ENCODE measurements at places on chromosomes 1 and 21.

DNA sequence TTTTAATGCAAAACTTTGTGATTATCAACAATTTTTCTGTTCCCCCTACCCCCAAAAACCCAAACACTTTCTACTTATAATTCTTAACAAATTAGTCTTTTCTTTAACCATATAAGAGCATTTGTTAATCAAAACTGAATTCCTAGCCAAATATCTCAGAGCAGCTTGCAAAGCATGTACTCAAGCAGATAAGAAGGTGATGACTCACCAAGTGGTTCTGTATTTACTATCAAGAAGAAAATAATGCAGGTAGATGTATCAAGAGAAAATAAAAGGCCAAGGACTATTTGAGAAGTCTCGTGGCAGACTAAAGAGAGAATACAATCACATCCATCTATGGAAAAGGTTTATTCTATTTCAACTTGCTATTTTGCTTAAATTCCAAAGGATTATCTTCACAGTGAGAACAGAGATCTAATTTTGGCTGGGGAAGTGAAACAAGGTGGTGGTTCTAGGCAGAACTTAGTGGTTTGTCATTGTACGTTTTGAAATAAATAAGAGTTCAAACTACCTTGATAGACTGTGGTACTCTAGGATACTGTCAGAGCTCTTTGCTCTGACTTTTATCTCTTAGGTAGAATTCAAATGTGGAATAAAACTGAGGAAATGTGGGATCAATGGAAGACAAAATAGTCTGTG lies 94.7 kb upstream of the NRIP1 start:
- no peak for DNase-seq

DNA sequence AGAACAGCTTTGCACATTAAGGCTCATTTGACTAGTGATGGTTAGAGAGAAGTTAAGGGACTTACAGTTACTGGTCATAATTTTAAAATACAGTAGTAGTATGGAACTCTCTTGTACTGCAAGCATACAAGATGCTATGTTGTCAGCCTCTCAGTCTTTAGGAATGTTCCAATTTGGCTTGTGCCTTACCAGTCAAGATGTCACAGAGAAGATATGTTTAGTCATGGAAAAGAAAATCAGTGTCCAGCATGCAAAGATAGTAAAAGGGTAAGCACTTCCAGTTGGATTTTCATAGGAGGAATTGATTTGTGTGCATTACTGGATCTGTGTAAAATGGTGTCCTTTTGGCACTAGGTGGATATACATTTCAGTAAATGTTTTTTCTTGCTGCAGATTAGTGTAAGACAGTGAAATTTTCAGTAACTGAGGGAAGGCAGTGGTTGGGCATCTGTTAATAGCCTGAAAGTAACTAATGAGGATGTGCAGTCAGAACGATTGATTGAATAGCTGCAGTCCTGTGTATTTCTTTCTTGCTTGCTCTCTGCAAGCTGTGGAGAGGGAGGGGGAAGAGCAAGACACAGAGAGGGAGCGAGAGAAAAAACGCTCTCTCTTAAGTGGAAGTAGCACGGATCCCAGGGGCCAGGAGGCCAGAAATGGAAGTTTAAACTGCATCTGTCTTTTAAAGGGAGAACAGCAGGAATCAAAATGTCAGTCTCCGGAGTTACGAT lies 108.2 kb downstream of the CLEC20A start:
- no peak for DNase-seq

- DNase-seq: peak; percentile 94
These were observed 3.2 kb upstream of the NUAK2 start for GRCh38 chr1:205324781-205325180.

GRCh38 chr21:45756029-45756428 lies 112.5 kb downstream of the PCBP3 start:
- no peak for DNase-seq

DNA sequence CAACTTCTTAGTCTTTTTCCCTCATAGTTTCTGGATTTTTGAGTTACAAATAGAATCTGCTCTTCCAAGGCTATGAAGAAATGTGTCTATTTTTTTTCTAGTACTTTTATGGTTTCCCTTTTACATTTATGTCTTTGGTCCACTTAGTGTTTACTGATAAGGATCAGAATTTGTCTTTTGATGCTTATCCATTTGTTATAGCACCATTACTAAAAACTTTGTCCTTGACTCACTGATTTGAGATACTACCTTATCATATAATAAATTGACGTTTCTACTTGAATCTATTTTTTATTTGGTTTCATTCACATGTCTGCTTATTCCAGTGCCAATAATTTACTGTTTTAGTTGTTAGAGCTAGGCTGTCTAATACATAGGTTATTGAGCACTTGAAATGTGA lies 161.1 kb upstream of the DPYD start:
- no peak for DNase-seq

DNA sequence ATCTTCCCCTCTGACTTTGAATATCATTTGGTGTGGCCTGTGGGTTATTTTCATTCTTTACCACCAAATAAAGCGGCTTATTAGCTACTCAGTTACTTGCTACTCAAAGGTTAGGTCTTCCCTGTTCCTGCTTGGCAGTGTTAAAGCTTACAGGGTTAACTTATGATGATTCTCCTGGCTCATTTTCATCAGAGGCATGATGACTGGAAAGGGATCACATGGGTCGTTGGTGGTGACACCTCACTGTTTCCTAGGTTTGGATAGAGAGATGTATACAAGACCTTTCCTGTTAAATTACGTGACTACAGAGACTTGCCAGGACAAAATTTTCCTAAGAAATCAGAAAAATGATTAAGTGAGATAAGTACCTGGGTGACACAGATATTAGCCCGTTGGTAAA lies 27.4 kb downstream of the MRPS6 start:
- no peak for DNase-seq

DNA sequence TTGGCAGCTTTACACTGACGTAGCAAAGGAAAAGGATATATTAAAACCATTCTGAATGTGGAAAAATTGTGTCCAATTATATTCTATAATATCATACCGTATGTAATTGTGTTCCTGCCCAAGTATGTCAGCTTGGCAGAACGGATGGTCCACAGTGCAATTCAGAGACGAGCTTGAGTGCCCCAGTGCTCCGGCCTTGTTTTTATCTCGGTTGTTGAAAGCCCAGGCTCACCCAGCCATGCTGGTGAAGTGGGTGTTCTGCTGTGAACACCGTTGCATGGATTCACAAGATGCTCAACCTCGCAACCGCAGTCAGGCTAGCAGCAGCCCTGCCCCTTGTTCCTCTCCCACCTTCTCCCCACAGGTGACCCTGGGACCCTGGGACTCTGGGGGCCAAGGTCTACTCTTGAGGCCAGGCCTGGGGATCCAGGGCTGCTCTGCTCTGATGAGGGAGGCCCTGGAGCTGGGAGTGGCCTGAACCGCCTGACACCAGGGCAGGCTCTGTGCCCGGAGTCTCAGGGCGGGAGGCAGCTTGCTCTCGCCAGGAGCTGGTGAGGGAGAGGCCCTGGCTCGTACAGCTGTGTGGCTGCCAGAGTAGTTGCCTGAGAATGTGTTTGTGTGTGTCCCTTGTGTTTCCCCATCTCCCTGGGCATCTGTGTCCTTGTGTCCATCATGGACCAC lies 11.2 kb downstream of the PTPRF start:
- no peak for DNase-seq

DNA sequence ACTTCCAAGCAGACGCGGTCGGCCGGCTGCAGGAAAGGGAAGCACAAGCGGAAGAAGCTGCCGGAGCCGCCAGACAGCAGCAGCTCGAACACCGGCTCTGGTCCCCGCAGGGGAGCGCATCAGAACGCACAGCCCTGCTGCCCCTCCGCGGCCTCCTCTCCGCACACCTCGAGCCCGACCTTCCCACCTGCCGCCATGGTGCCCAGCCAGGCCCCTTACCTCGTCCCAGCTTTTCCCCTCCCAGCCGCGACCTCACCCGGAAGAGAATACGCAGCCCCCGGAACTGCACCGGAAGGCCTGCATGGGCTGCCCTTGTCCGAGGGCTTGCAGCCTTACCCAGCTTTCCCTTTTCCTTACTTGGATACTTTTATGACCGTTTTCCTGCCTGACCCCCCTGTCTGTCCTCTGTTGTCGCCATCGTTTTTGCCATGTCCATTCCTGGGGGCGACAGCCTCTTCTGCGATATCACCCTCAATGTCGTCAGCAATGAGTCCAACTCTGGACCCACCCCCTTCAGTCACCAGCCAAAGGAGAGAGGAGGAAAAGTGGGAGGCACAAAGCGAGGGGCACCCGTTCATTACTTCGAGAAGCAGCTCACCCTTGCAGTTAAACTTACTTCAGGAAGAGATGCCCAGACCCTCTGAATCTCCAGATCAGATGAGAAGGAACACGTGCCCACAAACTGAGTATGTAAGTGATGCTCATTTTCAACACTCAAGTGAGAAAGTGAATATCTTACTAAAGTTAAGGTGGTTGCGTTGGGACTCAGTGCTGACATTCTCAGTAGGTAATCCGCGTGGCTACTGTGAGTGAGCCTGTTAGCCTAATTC lies 25.5 kb downstream of the UTS2 start:
- no peak for DNase-seq

- DNase-seq: no peak
These were observed 11.4 kb upstream of the RGS16 start for GRCh38 chr1:182615468-182616129.
